ENCODE measurements at places on chromosomes 6 and 20.

- no peak for DNase-seq
Observed at GRCh38 chr6:39072830-39073229, 24.2 kb downstream of the GLP1R start.

GRCh38 chr6:89411145-89412070, 665 bp downstream of the RRAGD start:
- DNase-seq = peak; percentile 3

- DNase-seq = no peak
Observed at GRCh38 chr6:4522453-4522852, 253.8 kb upstream of the CDYL start.

DNA sequence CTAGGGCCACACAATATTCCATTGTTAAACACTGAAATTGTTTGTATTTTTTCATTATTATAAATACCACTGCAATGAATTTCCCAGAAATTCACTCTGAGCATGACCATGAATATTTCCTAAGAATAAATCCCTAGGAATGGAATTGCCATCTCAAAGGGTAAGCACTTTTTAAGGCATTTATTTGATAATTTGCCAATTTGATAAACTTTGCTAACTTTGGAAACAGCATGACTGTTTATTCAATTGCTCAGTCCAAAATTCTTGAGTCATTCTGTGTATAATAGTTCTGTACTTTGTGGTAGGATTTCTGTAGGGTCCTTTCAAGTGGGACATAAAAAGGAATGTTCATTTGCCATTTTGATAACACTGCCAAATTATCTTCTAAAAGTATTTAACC, 44.2 kb upstream of the TOX2 start:
- DNase-seq = no peak

DNA sequence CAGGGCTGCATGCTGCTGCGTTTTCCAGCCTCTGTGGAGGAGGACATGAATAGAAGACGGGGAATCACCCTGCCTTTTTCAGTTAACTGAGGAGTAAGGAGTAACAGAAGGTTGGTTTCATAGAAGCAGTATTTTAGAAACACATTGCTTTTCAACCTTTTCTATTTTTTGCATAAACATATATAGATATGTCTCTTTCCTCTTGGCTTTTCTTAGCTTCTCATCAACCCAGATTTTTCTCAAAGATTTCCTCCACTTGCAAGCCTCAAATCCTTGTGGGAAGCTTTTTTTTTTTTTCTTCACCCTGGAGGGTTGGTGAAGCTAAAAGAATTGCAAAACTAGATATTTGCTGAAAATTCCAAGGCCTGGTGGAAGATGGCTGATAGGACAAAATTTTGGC, 6.0 kb downstream of the SLC24A3 start:
- DNase-seq = no peak

GRCh38 chr20:62377615-62378178, 9.2 kb upstream of the RPS21 start:
- no peak for DNase-seq

DNA sequence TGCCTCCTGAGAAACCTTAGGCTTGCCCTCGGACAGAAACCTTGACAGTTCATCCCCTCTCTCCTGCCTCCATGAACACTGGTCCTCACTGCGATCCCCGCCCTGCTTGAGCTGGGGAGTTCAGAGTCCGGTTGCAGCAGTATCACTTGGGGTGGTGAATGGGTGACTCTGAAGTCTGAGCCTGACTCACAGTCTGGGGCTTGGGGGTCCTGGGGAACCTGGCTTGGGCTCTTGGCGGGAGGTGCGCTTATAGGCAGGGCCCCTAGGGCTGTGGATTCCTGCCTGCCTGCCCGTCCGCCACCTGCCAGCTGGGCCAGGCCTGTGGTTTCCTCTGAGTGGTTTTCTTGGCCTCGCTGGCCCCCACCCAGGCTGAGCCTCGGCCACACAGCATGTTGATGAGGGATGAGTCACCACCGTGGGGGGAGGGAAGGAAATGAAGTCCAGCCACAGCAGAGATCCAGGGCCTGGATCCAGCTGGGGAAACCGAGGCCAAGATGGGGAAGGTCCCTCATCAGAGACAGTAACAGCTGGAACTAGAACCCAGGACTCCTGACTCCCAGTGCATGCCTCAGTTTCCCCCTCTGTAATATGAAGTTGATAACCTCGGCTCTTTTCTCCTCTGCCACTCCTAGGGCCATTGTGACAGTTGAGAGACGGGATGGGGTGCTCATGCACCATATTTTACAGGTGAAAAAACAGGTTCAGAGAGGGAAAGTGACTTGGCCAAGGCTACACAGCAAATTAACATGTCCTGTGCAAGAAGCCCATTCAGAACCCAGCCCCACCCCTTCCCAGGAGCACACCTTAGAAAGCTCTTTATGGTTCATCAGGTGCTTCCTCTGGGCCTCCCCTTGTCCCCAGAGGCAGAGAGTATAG, 9.2 kb downstream of the FOXS1 start:
- DNase-seq = no peak

GRCh38 chr6:44849806-44850205, 462.3 kb downstream of the CDC5L start:
- DNase-seq = no peak

DNA sequence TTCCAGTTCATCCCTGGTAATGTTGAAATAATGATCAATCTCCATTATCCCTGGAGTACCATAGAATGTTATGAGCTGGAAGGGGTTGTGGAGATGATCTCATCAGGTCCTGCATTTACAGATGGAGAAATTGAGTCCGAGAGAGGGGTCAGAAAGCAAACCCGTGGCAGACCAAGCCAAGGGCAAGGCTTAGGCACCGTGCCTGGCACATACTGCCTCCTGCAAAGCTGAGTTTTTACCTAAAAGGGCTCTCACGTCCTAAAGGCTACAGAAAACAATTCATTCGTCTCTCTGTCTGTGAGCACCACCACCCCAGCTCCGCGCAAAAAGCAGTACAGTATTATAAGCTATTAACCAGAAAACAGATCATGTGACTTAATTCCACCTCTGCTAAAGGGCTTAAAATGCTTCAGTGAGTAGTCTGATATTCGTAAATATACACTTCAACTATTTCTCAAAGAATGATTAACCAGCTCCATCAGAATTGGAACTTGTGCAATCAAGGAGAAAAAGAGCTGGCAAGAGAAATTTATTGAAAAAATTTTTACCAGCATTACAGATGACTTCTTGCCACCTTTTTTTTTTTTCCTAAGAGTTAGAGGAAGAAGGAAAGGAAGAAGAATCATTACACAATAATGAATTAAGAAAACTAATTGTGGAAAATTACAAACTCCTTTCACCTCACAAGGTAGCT, 3.4 kb upstream of the PARD6B start:
- DNase-seq = no peak

DNA sequence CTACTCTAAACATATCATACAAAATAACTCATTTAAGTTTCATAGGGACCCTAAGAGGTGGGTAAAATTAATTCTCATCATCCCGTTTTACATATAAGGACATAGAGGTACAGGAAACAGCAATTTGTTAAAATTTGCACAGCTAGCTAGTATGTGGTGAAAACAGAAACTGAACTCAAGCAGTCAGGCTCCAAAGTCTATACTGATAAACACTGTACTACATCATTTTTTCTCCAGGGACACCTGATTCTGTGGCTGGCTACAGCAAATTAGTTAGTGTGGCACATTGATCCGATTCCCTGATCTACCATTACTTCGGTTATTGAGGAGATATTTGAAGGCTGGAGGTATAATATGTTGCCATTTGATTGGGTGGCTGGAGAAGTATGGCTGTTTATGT, 36.2 kb upstream of the E2F3 start:
- no peak for DNase-seq

DNA sequence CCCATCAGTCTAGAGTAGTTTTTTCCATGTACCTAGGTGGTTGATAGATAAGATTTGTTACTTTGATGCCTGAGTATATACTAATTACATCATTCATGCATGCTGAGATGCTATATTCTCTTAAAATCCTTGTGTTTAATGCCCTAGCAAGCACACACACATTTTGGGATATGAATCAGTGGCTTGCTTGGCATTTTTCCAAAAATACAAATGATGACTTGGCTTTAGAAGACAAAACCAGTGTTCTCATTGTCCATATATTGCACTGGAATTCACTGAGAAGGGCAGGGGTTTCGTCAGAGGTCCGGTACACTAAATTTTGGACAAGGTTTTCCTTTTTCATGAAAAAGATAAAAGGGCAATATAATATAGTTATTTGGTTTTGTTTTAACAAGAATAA, 24.9 kb downstream of the GTPBP2 start:
- DNase-seq = no peak

- DNase-seq = no peak
Observed at GRCh38 chr6:88492824-88493223, 326.7 kb upstream of the CNR1 start.

DNA sequence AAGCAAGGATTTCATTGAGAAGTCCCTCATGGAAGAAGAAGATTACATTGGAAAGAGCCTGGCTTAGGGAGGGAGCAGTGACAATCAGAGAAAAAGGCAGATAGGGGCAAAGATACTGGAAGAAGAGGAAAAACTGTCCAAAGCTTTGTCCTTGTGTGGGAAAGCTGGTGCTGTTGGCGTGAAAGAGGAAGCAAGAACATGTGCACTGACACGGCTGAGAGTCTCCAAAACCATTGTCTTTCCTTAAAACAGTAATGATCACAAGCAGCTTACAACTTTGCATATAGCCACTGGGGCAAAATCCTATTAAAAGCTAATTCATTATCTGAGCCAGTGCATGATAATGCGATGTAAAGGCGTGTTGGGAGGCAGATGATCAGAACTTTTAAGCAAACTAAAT, 85.1 kb upstream of the ESR1 start:
- no peak for DNase-seq

GRCh38 chr20:7147220-7147601, 379.7 kb downstream of the BMP2 start:
- DNase-seq = no peak

GRCh38 chr6:98838975-98839374, 4.6 kb downstream of the POU3F2 start:
- DNase-seq = no peak

DNA sequence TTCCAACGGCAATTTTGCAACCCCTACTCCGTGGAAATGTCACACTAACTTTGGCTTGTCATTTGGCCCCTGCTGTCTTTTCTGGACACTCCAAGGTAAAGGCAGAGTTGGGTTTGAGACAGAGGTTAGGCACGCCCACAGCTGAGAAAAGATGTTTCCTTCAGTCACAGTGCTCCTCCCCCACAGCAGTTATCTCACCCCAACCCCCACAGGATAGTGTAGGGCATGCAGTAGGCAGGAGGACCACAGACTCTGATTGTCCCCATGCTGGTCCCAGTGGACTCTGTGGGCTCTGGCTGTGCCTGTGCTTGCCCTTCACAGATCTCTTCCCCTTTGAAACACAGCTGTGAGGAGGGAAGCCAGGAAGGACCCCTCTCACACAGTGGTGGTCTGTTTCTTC, 124.0 kb upstream of the CARMIL1 start:
- DNase-seq = no peak

- peak; percentile 62 for DNase-seq
Observed at GRCh38 chr6:144482142-144482541, 197.0 kb downstream of the UTRN start.

DNA sequence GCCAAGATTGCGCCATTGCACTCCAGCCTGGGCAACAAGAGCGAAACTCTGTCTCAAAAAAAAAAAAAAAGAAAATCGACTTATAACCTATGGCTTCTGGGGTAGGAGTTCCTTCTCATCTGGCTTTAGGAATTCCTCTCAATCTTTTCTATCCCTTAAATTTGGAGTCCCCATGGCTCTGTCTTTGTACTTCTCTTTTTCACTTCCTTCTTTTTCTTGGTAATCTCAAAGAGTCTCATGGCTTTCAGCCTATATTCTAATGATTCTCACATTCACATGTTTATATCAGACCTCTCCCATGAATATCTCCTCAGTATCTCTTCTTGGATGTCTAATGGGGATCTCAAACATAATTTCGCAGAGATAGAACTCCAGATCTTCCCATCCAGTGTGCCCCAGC, 42.8 kb upstream of the RALGAPA2 start:
- DNase-seq = no peak

- no peak for DNase-seq
Observed at GRCh38 chr20:59064214-59064722, 21.7 kb upstream of the PRELID3B start.

GRCh38 chr6:16576451-16577368, 184.6 kb downstream of the ATXN1 start:
- DNase-seq = no peak

- no peak for DNase-seq
Observed at GRCh38 chr6:68640491-68640835, 5.4 kb downstream of the ADGRB3 start.

Data from activated T-cell treated with anti-CD3 and anti-CD28 coated beads for 1 hour (primary cell).